Transverse colon (tissue), 4 donors: ENCODE measurements at places on chromosomes 5 and 9.

DNA sequence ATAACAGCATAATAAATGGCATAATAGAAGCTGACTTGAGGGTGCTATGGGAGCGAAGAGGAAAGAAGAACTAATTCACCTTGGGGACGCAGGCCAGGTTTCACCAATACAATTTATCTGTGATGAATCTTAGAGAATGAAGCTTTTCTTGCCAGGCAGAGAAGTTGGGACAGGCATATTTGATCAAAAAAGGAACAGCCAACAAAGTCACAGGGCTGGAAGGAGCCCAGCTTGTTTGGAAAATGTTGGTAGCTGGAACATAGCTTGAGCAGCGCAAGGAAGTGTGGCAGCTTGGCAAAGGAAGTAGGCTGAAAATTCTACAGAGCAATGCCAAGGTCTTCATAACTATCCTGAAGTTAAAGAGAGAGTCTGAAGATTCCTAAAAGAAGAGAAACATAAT lies 181.5 kb upstream of the OR13F1 start:
- no peak overlapping the region for H3K27ac ChIP-seq
- no peaks in the 10 kb centered on the region for H3K27me3 ChIP-seq
- no peak overlapping the region for H3K4me3 ChIP-seq
- no peaks in the 10 kb centered on the region for H3K4me1 ChIP-seq

- no peak overlapping the region for H3K4me3 ChIP-seq
- no peaks in the 10 kb centered on the region for H3K27me3 ChIP-seq
- no peak overlapping the region for H3K27ac ChIP-seq
- no peak for DNase-seq
- no peaks in the 10 kb centered on the region for H3K4me1 ChIP-seq
- H3K36me3 ChIP-seq: no peaks in the 10 kb centered on the region
These were observed 17.4 kb upstream of the ZFAND5 start for GRCh38 chr9:72382405-72382804.

DNA sequence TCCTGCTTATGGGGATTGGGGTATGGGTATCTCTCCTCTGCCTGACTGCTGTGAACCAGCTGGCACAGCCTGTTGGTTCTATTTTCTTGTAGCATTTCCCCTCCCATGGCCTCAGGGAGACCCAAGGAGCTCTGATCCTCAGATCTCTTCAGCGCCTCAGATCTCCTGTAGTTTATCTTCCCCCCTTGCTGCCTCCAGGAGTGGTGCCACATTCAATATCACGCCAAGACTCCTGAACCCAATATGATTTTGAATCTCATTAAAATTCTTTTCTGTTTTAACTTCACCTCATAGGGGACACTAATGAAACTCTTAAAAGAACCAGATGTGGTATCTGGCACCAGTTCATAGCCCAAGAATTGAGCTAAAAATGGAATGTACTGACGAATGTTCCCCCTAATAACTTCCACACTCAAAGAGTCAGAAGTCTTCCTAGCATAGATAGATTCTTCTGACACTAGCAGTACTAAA lies 59.6 kb upstream of the LIFR start:
- H3K36me3 ChIP-seq: no peaks in the 10 kb centered on the region
- no peak overlapping the region for H3K4me3 ChIP-seq
- H3K27ac ChIP-seq: no peak overlapping the region
- H3K4me1 ChIP-seq: no peaks in the 10 kb centered on the region
- no peak for DNase-seq

DNA sequence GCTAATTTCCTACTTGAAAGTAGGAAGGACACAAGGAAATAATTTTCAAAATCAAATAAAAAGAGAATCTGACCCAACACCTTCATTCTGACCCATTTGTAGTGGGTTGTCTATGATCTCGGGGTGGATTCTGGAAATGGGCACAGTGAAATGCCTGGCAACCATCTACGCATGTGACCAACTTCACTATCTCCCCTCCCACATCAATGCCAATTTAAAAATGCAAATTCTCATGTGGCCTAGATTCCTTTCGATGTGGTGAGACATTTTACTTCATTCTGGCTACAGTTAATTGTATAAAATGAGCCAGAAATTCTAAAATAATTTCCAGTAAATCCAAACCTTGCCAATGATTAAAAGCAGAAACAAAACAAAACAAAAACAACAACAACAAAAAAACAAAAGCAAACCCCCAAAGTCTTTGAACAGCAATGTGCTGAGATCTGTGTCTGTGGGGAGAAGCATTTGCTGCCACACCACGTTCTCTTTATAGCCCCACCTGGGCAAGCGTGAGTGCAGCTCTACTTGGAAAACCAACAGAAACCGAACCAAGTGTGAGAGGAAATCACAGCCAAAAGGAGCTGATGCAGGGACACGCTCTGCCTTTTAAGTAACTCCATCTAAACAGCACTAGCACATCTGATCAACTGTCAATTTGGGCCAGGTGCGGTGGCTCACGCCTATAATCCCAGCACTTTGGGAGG lies 59.0 kb downstream of the USP20 start:
- peaks cover 25% of the 10 kb centered on the region for H3K36me3 ChIP-seq
- no peaks in the 10 kb centered on the region for H3K27me3 ChIP-seq
- peaks cover 21% of the 10 kb centered on the region for H3K4me1 ChIP-seq
- H3K4me3 ChIP-seq: no peak overlapping the region

DNA sequence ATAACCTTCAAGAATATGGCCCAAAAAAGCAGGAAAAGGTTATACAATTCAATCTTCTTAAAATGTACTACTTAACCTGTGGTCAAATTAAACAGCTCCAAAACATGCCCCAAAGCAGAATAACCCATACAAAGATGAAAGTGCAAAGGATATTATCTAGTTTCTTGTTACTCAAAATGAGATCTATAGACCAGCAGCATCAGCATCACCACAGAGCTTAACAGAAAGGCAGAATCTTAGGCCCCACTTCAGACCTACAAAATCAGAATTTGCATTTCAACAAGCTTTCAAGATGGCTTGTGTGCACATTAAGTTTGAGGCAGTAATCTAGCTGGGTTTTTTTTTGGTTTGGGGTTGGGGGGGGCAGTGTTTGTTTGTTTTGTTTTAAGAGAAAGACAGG lies 54.0 kb downstream of the SCAI start:
- no peak for DNase-seq
- H3K4me3 ChIP-seq: no peak overlapping the region
- no peaks in the 10 kb centered on the region for H3K36me3 ChIP-seq
- H3K27me3 ChIP-seq: no peaks in the 10 kb centered on the region

GRCh38 chr5:68265822-68266395 lies 50.4 kb downstream of the PIK3R1 start:
- H3K36me3 ChIP-seq: no peaks in the 10 kb centered on the region
- peak overlapping the region; percentile 76 for H3K27ac ChIP-seq
- H3K4me3 ChIP-seq: no peak overlapping the region
- no peak for DNase-seq
- H3K4me1 ChIP-seq: peaks cover 76% of the 10 kb centered on the region

- no peak overlapping the region for H3K4me3 ChIP-seq
- no peak overlapping the region for H3K27ac ChIP-seq
- no peaks in the 10 kb centered on the region for H3K36me3 ChIP-seq
- no peaks in the 10 kb centered on the region for H3K4me1 ChIP-seq
These were observed 967.2 kb downstream of the TLE4 start for GRCh38 chr9:80538976-80539375.

- H3K27ac ChIP-seq: peak within 1 kb of the TSS; percentile 44
- no peaks in the 10 kb centered on the region for H3K36me3 ChIP-seq
- H3K4me1 ChIP-seq: peaks cover 25% of the 10 kb centered on the region
- peaks cover 49% of the 10 kb centered on the region for H3K27me3 ChIP-seq
- peak within 1 kb of the TSS; percentile 29 for H3K4me3 ChIP-seq
These were observed at the start of gene GGTA1 for GRCh38 chr9:121499427-121500164. GGTA1 (minus strand) TSS chr9:121499844; CDS start chr9:121467922, 31,922 bp downstream.

DNA sequence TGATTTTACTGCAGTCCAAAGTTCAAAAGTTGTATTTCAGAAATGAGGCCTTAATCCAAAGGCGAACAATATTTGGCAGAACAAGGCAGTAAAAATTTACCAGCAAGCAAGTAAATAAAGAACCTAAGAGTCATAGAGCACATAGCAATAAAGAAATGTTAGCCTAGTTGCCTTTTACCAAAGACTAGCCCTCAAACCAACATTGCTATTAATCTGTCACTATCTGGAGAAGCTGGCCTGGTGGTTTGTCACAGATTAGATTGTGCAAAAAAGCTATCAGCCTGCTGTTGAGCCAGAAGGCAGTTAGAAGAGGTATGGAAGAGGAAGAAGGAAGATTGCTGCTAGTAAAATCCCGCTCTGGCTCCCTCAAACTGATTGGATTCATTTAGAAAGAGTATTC lies 304.7 kb upstream of the KLF4 start:
- no peaks in the 10 kb centered on the region for H3K27me3 ChIP-seq
- DNase-seq: peak; percentile 54
- H3K4me1 ChIP-seq: peaks cover 13% of the 10 kb centered on the region
- no peaks in the 10 kb centered on the region for H3K36me3 ChIP-seq
- no peak overlapping the region for H3K4me3 ChIP-seq
- peak overlapping the region; percentile 71 for H3K27ac ChIP-seq

DNA sequence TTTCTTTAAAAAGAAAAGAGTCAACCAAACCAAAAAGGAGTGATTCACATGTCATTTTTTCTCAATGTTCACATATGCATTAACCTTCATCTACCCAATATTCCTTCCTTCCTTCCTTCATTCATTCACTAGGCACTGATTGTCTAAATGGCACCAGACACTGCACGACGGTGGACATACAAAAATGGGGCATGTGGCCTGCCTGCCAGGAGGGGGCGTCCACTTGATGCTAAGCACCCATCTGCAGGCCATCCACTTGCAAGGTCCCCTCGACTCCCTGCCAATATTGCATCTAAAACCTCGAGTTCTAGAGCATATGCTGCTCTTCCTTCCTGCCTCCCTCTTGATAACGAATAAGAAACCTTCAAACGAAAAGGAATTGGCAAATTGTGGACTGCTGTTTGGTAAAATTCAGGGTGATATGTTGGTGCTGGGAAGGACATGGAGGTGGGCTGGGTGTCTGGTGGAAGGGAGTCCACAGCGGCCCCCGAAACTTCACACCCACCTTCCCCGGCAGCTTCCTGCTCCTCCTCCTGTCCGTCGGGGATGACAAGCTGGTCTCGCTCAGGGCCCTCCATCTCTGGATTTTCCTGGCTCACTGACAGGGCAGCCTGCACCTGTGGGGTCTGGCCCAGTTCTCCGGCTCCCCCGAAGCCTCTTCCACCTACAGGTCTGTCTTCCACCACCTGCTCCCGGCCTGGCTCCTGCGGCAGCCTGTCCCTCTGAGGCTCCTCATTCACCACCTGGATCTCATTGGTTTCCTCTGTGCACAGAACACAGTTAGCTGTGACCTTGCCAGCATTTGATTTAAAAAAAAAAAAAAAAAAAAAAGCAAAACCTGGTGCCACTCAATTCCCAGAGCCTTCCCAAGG lies 64.3 kb downstream of the GOLM1 start:
- no peaks in the 10 kb centered on the region for H3K36me3 ChIP-seq
- H3K4me1 ChIP-seq: peaks cover 13% of the 10 kb centered on the region
- H3K27ac ChIP-seq: no peak overlapping the region
- H3K27me3 ChIP-seq: no peaks in the 10 kb centered on the region

DNA sequence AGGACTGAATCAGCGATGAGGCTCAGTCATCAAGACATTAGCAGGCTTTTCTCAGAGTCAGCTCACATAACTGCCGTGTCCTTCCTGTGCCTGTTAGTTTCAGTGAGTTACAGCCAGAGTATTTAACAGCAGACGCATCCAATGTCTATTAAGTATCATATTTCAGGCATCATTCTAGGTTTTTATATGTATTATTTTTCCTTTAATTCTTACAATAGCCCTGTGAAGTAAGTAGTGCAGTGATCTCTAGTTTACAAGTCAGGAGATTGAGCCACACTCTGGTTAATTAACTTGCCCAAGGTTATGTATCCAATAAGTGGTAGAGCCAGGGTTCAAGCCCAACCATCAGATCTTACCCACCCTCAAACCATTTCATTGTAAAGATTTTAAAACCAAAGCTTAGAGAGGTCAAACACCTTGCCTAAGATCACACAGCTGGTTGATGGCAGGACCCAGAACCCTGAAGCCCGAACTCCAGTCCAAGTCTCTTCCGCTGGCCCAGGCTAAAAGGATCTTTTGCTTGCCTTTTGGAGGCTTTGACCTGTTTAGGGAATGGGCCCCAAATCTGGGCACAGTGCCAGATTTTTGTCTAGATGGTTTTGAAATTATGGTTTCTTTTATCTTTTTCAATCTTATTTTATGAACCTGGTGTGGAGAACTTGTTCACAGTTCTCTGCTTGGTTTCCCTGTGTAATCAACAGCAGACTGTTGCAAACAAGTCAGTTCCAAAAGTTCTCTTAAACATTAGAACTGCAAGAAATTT lies 261.2 kb upstream of the CLINT1 start:
- no peaks in the 10 kb centered on the region for H3K27me3 ChIP-seq
- no peak for DNase-seq
- no peaks in the 10 kb centered on the region for H3K36me3 ChIP-seq
- H3K4me1 ChIP-seq: no peaks in the 10 kb centered on the region
- no peak overlapping the region for H3K27ac ChIP-seq

- H3K4me1 ChIP-seq: peaks cover 12% of the 10 kb centered on the region
- no peaks in the 10 kb centered on the region for H3K27me3 ChIP-seq
- no peak overlapping the region for H3K4me3 ChIP-seq
- H3K27ac ChIP-seq: no peak overlapping the region
- DNase-seq: peak; percentile 20
These were observed 30.9 kb upstream of the WWC1 start for GRCh38 chr5:168260353-168261226.

DNA sequence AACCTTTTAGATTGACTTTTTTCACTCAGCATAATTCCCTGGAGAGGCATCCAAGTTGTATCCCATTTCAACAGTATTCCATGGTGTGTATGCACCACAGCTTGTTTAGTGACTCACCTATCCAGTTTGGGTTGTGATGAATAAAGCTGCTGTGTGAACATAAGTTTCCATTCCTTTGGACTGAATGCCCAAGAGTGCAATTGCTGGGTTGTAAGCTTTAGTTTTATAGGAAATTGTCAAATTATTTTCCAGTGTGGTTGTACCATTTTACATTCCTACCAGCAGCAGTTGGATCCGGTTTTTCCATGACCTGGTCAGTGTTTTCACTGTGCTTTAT lies 60.9 kb upstream of the TMED7 start:
- H3K36me3 ChIP-seq: no peaks in the 10 kb centered on the region
- no peak overlapping the region for H3K27ac ChIP-seq
- DNase-seq: no peak
- H3K4me3 ChIP-seq: no peak overlapping the region

DNA sequence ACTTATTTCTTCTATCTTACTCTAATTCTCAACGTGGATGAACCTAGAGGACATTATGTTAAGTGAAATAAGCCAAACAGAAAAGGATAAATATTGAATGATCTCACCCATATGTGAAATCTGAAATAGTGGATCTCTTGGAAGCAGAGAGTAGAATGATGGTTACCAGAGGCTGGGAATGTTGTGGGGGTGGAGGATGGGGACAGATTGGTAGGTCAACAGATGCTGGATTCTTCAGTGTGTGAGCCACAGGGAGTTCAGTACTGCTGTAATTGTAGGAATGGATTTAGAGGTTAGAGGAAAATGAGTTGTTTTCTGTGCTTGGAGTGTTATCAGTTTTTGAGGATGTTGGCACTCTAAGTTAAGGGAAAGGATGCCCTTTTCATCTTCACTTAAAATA lies 190.6 kb downstream of the FBXL7 start:
- no peaks in the 10 kb centered on the region for H3K36me3 ChIP-seq
- H3K27me3 ChIP-seq: no peaks in the 10 kb centered on the region
- DNase-seq: no peak
- H3K4me1 ChIP-seq: peaks cover 25% of the 10 kb centered on the region
